ENCODE measurements at places on chromosomes 6 and 20.

DNA sequence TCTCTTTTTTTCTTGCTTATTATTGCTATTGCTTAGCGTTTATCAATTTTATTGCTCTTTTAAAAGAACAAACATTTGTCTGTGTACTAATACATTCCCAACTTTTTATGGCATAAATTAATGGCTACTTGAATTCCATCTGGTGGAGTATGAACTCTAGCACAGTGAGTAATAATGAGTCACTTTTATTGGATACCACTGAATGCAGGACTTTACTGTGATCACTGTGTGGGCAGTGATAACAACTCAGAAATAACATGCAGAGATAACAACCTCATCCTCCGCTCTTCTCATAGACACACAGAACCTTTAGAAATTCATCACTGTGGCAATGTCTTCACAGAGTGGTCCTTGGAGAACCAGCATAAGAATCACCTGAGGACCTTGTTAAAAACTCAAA is 174.9 kb upstream of the PRND start:
- peak; percentile 73 for DNase-seq

- DNase-seq: no peak
Observed at GRCh38 chr6:81148751-81149150, 603.7 kb downstream of the TENT5A start.

- peak; percentile 93 for DNase-seq
Observed at GRCh38 chr6:22892452-22892851, 323.1 kb downstream of the HDGFL1 start.

GRCh38 chr20:10374036-10374435 is 60.0 kb downstream of the MKKS start:
- DNase-seq: no peak

DNA sequence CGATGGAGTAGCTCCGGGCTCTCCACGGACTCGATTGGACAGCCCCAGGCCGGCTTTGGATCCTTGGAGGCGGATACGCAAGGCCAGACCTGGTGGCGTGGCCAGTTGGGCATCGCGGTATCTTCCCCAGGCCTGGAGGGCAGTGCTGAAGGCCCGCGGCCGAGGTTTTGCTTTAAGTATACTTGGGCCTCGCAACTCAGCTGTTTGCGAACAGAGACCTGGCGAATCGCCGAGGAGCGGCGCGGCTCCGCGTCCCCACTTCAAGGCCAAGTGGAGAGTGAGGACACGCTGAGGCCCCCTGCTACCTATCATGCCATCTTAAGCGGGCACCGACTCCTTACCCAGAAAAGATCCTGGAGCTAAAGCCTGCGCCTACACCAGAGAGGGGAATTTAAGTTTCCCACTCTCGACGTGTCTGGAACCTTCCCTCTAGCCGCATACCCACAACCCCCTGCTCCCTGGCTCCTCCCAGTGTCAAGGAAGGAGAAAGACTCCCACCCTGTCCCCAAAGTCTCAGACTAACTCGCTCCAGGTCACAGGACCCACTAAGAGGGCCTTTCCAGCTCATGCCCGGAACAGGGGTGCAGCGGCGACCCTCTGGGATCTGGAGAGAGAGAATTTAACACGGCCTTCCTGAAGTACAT is 4.1 kb downstream of the LINC00237 start:
- no peak for DNase-seq

DNA sequence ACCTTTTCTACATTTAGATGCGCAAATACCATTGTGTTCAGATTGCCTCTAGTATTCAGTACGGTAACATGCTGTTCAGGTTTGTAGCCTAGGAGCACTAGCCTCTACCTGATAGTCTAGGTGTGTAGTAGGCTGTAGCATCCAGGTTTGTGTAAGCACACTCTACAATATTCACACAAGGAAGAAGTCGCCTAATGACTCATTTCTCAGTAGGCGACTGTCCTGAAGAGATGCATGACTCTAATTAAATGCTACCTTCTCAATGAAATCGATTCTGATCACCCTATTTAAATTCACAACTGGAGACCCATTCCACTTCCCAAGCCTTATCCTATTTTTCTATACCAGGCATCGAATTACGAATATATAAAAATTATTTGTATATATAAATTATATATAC is 1.3 kb downstream of the MCUR1 start:
- no peak for DNase-seq

DNA sequence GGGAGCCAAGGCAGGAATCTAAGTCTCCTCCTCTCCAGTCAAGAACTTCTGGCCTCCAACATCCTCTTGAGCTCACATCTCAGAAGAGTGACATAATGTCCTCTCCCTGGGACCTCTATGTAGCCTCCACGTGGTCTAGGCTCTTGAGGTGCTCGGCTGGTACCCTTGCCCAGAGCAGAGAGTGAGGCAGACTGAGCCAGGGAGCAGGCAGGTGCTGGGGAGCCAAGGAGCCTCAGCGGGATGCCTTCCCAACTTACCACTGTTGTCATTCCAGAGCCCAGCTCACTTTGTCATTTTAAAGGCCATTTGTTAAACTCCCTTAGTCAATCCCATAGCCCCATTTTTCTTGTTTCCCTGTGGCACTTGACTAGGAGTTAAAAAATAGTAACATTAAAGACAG is 52.1 kb upstream of the DUSP22 start:
- DNase-seq: no peak

GRCh38 chr20:23160536-23161243 is 74.6 kb upstream of the CD93 start:
- DNase-seq: no peak

GRCh38 chr20:34762031-34762555 is 57.9 kb downstream of the TP53INP2 start:
- no peak for DNase-seq

DNA sequence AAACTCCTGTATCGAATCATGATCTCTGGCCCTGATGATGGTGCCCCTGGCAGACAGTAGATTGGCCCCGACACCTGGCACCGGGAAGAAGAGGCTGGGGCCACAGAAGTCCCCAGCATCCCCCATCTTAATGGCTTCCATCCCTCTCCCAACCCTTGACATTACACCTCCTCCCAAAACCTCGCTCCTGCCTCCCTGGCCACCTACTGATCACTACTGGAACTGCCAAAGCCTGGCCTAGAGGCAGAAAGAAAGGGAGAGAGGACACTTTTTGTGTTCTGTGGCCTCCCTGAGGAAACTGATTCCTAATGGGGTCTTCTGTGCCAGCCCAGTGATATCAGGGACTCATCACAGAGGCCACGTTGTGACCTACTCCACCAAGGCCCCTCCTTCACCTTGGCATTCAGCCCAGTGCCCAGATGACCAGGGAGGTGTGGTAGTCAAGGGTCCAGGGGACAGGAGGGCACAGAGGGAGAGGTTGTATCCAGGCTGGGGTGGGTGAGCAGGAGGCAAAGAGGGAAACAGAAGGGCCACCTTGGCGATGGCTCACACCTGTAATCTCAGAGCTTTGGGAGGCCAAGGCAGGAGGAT is 6.1 kb downstream of the C20orf173 start:
- no peak for DNase-seq

GRCh38 chr6:146913842-146914488 is 290.3 kb upstream of the STXBP5 start:
- peak; percentile 97 for DNase-seq

DNA sequence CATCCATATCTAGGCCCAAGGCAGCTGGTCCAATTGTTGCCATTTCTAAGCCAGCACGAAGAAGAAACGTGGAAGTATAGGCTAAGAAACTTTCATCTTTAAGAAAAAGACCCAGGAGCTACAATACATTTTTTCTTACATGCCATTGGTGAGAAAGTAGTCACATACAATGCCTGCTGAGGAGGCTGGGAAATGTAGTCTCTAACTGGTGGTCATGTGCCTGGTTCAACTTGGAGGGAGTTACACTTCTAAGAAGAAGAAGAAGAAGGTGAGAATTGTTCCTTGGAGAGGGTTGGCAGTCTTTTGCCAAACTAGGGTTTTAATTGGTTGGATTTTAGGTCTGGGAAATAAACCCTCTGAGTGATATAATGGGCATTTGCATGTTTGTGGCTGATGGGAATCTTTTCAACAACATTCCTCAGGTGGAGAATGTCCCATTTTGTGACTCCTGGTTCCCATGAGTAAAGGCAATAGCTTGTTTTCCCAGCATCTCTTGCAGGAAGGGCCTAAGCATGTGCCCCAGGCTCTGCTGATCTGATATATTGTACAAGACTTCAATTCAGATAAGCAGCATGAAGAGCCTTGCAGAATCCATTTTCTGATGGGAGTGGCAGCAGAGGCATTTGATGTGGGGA is 47.0 kb upstream of the PREP start:
- no peak for DNase-seq

DNA sequence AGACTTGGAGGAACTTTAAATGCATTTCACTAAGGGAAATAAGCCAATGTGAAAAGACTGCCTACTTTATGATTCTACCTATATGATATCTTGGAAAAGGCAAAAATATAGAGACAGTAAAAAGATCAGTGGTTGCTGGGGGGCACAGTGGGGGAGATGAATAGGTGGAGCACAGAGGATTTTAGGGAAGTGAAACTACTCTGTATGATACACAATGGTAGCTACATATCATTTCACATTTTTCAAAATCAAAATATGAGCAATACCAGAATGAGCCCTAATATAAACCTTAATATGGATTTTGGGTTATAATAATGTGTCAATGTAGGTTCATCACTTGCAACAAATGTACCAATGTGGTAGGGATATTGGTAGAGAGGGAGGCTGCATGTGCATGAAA is 161.4 kb upstream of the HTR1E start:
- no peak for DNase-seq

- peak; percentile 51 for DNase-seq
Observed at GRCh38 chr6:28212510-28213212, 12.4 kb upstream of the ZSCAN9 start.

DNA sequence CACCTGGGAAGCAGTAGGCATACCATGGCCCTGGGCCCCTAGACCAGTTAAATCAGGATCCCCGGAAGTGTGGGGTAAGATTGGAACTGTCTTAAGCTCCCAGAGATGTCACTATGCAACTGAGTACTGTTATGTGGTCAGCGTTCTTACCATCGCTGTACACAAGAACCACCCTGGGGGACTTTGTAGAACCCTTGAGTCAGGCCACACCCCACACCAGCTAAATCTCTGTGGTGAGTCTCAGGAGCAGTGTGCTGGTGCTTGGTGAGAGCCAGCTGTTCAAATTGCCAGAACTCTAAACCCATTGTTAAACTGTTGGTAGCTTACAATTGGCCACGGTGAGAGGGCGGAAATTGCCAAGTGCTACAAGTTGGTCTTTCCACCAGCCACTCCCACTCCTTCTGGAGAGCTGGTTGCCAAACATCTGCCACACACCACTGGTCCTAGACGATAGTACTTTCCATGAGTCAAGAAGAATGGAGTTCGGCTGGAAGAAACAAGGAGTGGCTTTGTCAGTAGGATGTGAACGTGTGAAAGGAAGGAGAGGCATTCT is 80.5 kb upstream of the SYNDIG1 start:
- no peak for DNase-seq

DNA sequence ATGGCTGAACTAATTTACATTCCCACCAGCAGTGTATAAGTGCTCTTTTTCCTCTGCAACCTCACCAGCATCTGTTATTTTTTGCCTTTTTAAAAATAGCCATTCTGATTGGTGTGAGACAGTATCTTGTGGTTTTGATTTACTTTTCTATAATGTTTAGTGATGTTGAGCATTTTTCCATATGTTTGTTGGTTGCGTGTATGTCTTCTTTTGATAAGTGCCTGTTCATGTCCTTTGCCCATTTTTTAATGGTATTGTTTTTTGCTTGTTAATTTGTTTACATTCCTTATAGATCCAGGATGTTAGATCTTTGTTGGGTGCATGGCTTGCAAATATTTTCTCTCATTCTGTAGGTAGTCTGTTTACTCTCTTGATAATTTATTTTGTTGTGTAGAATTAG is 169.9 kb downstream of the PRL start:
- DNase-seq: no peak

DNA sequence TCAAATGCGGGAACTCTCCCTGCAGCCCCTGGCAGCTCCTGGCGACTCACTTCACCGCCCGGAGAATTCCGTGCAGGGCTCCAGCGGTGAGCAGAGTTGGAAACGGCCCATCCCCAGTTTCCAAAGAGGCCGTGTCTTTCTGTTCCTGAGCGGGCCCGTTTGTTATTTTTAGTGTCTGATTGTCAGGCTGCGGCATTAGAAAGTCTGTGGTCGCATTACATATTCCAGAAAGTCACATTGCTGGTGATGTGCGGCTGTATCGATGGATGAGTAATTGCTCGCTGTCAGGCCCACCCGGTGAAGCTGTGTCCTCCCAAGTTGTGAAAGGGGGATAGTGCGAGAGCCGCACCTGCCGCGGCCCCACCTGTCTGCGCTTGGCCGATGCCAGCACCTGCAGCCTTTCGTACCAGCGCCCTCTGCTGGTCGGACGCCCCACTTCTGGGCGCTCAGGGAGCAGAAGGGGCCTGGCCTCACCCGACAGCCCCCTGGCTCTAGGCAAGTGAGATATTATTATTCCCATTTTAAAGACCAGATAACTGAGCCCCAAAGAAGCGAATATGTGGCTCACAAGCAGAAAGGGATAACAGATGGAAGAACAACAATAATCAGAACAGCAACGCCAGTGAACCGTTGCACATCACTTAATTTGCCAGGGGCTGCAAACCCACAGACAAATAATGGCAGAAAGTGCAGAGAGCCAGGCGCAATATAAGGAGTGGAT is 244.9 kb downstream of the TSHZ2 start:
- DNase-seq: no peak

GRCh38 chr6:111258615-111259088 is 171.3 kb downstream of the SLC16A10 start:
- peak; percentile 31 for DNase-seq

- no peak for DNase-seq
Observed at GRCh38 chr20:51700809-51701285, 67.3 kb downstream of the ATP9A start.

- DNase-seq: no peak
Observed at GRCh38 chr20:43442282-43442880, 15.3 kb upstream of the SRSF6 start.

DNA sequence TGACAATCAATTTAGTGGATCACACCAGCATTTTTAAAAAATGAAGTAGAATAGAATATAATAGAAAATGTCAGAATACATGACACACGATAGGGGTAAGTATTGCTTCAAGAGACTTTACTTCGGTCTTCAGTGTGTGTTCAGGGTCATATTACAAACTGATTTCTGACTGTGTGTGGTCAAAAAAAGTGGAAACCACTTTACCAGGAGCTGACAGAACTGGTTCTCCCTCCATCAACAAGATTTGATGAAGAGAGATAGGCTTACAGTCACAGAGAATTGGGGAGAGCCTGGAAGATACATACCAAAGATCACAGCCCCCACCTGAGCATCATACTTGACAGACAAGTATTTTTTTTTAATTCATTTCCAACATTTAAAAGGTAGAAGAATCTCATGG is 21.7 kb downstream of the ARMC2 start:
- DNase-seq: no peak

DNA sequence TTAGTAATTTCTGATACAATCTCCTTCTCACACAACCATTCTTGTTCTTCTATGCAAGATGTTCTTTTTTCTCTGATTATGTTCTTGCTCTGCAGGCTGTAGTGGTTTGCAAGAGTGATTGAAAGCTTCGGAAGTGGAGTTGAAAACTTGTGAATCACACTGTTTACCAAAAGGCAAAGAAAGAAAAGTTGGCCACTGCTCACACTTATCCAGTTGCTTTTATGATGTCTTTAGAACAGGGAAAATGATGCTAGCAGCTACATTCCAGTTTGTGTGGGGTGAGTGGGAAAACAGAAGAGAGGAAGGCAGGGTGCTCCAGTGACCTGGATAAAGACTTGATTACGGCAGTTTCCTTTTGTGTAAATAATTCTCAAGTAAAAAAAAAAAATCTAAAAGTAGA is 583.3 kb downstream of the TENT5A start:
- no peak for DNase-seq

Measured in fibroblast of skin of left quadriceps (primary cell).